Dermis blood vessel endothelial cell (primary cell): ENCODE measurements at places on chromosomes 11 and 22. TPM values are rescaled to one million over a fixed set of nuclear protein-coding genes. Genes with fewer than 3 reads are reported as not detected.
A peak's percentile ranks its signal among the peaks of the same experiment; 100 is the strongest.

DNA sequence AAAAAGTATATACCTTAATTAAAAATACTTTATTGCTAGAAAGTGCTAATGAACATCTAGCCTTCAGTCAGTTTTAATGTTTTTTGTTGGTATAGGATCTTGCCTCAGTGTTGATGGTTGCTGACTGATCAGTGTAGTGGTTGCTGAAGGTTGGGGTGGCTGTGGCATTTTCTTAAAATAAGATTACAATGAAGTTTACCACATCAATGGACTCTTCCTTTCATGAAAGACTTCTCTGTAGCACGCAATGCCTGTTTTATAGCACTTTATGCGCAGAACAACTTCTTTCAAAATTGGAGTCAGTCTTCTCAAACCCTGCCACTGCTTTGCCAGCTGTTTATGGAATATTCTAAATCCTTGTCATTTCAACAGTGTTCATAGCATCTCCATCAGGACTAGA, 50.6 kb downstream of the LDLRAD3 start:
- no peak for DNase-seq

DNA sequence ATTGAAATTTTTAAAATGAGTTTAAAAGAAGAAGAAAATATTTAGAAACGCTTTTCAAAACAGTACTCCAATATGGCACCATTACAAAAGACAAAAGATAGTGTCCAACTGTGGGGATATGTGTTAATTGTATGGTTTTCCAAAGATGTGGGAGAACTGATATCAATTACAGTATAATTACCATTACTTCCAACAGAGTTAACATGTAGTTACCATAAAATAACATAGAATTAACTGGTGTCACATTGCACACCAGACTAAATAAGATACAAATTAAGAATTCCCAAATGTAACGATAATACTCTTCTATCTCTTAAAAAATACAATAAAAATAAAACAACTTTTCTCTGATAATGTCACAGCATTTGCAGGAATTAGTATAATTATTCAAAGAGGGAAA, 329.5 kb downstream of the SOX6 start:
- no peak for DNase-seq

- DNase-seq, result no peak
Observed at GRCh38 chr22:25206998-25207397, 7.3 kb downstream of the CRYBB3 start.

GRCh38 chr22:28332410-28332809, 347.2 kb downstream of the TTC28 start:
- DNase-seq, result no peak

- DNase-seq, result no peak
Observed at GRCh38 chr22:45817745-45818423, 146.2 kb downstream of the ATXN10 start.

DNA sequence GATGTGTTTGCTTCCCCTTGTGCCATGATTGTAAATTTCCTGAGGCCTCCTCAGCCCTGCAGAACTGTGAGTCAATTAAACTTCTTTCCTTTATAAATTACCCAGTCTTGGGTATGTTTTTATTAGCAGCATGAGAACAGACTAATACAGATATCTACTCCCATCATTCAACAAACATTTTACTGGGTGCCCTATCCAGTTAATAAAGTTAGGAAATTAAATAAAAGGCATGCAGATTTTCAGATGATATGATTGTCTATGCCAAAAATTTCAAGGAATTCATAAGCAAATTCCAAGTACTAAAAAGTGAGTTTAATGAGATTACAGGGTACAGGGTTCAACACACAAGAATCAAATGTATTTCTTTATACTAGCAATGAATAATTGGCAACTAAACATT, 33.5 kb upstream of the LIN7C start:
- no peak for DNase-seq

GRCh38 chr11:1510928-1511327, 24.3 kb upstream of the MOB2 start:
- no peak for DNase-seq

- DNase-seq, result no peak
Observed at GRCh38 chr22:23526596-23527316, 53.3 kb downstream of the IGLL1 start.

GRCh38 chr22:20128902-20129746, 2.5 kb upstream of the ZDHHC8 start:
- DNase-seq, result peak; percentile 74

DNA sequence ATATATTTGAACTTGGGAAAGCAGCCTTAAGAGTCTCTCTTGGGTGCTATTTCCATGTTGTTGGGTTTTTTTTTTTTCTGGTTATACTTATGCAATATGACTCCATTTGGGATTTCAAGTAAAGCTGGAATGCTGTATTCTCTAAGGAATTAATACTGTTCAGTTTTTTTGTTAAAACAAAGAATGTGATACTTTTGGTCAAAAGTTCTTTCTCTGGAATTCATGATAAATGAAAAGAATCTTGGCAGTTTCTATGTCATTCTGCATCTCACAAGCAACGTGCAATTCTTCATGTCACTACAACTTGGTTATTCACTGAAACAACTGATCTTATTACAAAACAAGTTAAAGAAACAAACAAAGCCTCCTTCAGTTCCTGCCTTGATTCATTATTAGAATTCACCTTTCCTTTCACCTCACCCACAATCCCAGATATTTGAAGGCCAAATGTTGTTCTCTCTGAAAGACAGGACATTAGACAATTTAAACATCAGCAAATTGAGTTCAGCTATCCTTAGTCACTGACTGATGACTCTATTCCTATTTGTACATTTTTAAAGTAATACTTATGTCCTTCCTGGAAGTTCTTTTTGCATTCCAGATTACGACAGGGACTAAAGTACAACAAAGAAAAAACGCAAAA, 176.2 kb downstream of the SBF2 start:
- DNase-seq, result peak; percentile 48

GRCh38 chr11:110675548-110675947, 36.7 kb downstream of the ARHGAP20 start:
- no peak for DNase-seq

- no peak for DNase-seq
Observed at GRCh38 chr11:133127741-133128140, 404.6 kb downstream of the OPCML start.

DNA sequence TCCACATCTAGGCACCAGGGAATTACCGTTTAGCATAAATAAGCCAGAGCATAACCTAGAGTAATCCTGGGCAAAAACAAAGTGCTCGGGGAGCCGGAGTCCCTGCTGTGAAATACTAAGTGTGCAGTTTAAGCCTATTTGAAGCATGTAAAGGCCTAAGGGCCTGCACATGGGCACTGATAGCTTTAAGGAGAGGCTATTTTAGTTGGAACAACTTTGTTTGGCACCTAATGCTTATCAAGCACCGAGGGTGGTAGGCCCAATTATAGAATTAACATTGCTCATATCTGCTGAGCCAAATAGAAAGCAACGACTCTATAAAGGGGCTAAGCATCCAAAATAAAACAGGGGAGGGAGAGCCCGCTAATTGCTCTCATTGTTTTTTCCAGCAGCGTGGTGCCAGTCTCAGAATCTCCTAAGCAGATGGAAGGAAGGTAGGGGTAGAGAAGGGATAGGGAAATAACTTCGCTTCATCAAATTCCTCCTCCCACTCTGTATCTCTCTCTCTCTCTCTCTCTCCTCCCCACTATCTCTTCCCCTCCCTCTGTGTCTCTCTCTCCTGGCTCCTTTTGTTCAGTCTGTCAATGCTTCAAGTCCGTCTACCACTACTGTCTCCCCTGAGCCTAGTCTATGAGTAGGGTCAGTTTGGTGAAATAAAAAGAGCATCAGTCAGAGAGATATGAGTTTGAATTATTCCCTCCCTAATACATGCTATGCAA, 292.8 kb downstream of the NXPE2 start:
- no peak for DNase-seq

- no peak for DNase-seq
Observed at GRCh38 chr11:2911785-2912391, 17.3 kb downstream of the PHLDA2 start.

DNA sequence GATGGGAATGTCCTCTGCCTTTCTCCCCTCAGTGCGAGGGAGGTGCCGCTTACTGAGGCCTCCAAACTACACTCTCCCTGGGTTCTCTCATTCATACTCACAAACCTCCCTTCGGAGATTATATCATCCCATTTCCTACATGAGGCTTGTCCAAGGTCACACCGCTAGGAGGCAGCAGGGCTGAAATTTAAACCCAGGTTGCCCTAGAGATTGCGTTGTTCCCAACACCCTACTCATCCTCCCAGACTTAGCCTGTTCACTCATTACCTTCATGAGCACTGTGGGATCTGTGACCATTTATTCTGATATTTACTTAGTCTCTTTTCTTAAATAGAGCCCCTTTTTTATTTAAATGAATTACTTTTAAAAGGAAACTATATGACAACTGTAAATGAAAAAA, 31.1 kb downstream of the SDHAF2 start:
- no peak for DNase-seq

Gene NLRP14
- total RNA-seq, result not detected in 2 replicates

Gene POU2F3
- under 0.01 TPM in 1 of 2 replicates, not detected in the other for total RNA-seq

Gene XKR3
- not detected in 2 replicates for total RNA-seq

Gene UPK3A
- not detected in 2 replicates for total RNA-seq
